Hematopoietic multipotent progenitor cell treated with erythropoietin and hydrocortisone succinate and interleukin-3 and kit ligand, for 17 days (in vitro differentiated cells): ENCODE measurements at places on chromosomes 1 and 21.
A peak's percentile ranks its signal among the peaks of the same experiment; 100 is the strongest.

GRCh38 chr1:226873771-226874578, 3.6 kb downstream of the PSEN2 start:
- no peak for DNase-seq

DNA sequence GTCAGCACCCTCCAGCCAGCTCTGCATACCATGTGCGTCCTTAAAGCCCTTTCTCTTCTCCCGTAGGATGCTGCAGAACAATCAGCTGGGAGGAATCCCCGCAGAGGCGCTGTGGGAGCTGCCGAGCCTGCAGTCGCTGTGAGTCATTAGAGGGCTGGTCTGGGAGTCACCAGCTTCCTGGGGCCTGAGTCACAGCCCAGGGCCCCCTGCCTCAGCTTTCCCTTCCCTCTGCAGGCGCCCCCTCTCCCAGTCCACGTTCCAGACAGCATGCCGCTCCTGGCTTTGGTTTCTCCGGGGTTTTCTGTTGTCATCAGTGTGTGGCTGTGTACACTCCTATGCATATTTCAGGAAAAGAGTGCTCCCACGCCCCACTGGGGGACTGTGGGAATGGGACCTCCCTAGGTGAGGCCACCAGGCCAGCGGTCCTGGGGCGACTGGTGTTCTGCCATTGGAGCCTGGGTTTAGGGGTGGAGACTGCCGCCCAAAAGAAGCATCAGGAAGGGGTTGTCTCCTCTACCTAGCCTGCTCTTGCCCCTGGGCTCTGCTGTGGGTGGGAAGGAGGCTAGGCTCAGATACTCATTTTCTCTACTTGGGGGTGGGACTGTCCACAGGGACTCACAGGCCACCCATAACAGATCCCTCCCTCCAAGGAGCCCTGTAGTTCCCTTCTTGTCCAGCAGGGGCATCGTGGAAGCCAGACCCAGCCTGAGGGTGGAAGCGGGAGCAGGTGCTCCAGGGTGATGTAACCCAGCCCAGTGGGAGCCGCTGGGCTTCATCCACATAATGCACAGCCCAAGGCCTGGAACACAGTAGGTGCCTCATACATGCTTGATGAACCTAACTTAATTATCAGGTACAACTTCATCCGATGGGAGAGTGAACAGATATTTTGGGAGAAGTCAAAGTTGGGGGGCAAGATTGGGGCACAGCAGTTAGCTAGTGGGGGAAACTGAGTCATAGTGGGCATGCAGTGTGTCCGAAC, 42.5 kb downstream of the LGR6 start:
- peak; percentile 53 for DNase-seq

- no peak for DNase-seq
Measured at GRCh38 chr1:172024516-172024915, 183.2 kb downstream of the DNM3 start.

- peak; percentile 72 for DNase-seq
Measured at GRCh38 chr1:228464487-228464983, 22.6 kb upstream of the RNF187 start.

GRCh38 chr1:17545356-17545755, 5.9 kb downstream of the ARHGEF10L start:
- no peak for DNase-seq

GRCh38 chr21:17667256-17667655, 54.6 kb upstream of the BTG3 start:
- no peak for DNase-seq
